ENCODE measurements at places on chromosomes 2 and 18.

DNA sequence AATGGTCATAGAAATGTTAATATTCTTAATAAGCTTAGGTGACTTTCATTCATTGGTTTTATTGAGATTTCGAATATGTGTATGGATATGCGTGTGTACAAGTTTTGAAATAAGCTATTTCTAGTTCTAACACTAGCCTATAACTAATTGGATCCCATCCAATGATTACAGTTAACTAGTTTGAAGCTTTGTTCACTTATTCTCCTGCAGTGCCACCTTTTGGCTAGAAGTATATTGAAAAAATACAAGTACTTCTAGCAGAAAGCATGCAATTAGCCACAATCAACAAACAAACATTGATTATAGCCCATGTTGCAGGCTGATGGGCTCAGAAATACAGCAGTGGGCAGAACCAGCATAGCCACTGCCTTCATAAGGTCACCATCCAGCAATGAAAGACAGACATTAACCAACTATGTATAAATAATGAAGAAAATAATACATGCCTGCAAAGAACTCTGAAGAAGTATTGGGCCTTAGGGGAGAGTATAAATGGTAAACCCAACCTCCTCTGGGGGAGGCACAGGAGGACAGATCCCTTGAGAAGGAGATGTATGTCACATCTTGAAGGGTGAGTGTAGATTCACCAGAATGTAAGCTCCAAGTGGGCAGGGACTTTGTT is 5.1 kb upstream of the PIEZO2 start:
- DNase-seq: no peak

GRCh38 chr2:143476336-143477087 is 347.3 kb downstream of the ARHGAP15 start:
- DNase-seq: no peak

- DNase-seq: no peak
These were observed 27.1 kb upstream of the PUM2 start for GRCh38 chr2:20377741-20378140.

DNA sequence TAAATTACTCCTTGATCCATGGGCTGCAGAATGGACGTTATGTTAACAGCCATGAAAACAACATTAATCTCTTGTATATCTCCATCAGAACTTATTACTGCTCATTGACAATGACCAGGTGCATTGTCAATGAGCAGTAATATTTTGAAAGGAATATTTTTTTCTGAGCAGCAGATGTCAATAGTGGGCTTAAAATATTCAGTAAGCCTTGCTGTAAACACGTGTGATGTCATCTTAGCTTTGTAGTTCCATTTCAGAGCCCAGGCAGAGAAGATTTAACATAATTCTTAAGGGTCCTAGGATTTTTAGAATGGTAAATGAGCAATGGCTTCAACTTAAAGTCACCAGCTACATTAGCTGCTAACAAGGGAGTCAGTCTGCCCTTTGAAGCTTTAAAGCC is 26.6 kb downstream of the CFAP210 start:
- DNase-seq: no peak

GRCh38 chr2:226031647-226032501 is 632.4 kb downstream of the NYAP2 start:
- DNase-seq: no peak

DNA sequence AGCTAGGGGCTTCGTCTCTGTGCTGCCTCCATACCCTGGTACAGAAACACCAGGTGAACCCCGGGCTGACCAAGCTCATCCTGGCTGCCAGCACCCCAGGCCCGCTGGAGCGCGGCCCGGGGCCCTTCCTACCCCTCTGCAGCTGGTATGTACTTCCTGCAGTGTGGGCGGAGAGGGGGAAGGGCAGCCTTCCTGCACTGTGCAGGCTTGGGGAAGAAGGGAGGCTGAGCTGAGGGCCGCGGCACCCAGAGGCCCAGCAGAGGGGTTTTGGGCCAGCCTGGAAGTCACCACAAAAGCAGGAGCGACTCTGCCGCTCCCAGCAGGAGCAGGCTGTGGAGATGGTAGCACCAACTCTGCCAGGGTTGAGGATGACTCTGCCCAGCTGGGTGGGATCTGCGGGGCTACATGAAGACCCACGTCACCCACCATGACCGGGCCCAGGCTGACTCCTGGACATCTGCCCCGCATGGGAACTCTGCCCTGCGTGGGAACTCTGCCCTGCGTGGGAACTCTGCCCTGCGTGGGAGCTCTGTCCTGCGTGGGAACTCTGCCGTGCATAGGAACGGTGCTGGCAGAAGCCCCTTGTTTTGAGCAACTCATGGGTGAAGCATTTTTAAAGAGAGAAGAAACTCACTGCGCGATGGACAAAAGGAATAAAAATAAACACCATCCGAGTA is 273.3 kb downstream of the NDUFA10 start:
- DNase-seq: no peak

DNA sequence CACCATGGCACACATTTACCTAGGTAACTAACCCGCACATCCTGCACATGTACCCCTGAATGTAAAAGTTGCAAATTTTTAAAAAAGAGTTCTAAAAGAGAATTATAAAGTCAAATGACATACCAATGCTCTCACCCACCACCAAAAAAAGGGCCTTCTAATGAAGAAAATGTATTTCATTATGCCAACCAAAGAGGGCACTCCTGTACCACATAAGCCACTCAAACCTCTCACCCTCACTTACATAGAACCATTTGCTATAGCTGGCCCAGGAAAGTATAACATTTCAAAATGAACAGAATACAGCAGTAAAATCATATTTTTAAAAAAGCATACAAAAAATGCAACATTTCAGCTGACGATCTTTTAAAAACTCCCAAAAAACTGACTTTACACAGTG is 241.5 kb upstream of the PKDCC start:
- no peak for DNase-seq

GRCh38 chr2:149058936-149059335 is 20.4 kb downstream of the LYPD6B start:
- no peak for DNase-seq

- no peak for DNase-seq
These were observed 19.4 kb downstream of the KLHL29 start for GRCh38 chr2:23404426-23404825.

- DNase-seq: no peak
These were observed 14.8 kb downstream of the SLC66A2 start for GRCh38 chr18:79936641-79937040.

DNA sequence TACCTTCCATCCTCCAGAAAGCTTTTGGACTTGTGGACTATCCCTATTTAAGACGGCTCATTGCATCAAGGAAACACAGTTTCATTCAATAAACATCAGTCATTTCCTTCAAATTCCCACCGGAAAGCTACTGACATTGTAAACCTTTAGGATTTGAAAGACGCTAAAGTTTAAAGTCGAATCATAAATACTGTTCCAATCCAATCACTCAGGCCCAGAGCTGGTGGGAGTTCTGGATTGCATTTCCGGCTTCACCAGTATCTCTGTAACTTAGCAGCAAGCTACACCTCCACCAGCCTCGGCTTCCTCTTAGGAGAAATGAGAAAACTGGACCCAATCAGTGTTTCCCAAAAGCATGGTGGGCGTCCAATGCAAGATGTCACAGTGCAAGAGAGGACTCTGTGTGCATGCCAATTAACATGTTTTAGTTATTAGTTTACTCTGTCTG is 1.6 kb downstream of the WDFY1 start:
- DNase-seq: no peak

DNA sequence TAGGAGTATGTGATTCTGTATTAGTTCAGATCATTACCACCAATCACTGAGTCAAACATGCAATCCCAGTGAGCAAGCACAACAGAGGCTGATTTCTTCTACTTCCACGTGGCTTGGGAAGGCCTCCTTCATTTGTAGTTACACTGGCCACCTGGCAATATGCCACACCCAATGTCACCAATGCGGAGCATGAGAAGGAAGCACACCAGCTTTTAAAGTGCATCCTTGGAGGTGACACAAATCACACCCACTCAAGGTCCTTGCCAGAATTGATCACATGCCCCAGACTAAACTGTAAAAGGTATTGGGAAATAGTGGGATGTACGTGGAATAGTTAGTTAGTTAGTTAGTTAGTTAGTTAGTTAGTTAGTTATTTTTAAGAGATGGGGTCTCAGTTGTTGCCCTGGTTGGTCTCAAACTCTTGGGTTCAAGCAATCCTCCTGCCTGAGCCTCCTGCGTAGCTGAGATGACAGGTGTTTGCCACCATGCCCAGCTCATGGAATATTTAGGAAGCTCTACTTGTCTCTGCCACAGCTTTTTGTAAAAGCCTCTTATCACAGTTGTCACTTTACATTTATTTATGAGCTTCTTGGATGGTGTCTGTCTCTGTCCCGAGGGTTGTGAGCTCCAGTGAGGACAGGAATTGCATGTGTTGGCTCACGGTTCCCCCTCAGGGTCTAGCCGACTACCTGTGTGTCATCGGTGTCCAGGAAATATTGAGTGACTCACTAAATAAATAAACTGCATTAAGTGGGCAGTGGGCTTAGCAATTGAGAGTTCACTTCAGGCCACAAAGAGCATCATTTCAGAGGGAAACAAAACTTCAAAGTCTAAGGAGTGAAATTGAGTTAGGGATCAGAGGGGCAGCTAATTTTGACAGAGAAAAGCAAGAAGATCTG is 28.1 kb upstream of the CAB39 start:
- DNase-seq: no peak

GRCh38 chr2:99084256-99084655 is 57.3 kb upstream of the C2orf15 start:
- no peak for DNase-seq

DNA sequence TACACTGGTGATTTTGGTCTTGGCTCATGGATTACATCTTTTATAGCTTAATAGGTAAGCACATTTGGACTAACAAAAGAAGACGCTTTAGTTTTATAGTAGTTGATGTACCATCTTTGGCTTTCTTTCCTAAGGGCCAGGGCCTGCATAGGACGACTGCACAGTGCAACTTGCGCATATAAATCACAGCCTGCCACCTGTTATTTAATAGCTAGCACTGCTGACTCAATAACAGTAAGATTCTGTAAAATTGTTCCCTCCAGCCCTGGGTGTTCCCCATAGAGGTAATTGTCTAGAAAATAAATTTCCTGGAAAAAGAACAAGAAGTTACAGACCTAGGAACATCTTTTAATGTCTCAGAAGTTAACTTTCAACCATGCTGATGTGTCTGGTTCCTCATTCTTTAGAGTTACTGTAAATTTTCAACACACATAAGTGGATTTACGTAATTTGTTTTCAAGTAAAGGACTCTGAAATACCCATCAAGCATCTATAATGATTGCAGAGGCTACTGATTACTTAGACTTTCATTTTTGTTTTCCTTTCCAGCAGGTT is 594.2 kb upstream of the NXPH2 start:
- DNase-seq: no peak

- DNase-seq: no peak
These were observed 28.3 kb downstream of the PKP4 start for GRCh38 chr2:158484892-158485556.

GRCh38 chr18:10051877-10052631 is 138.2 kb downstream of the VAPA start:
- no peak for DNase-seq

DNA sequence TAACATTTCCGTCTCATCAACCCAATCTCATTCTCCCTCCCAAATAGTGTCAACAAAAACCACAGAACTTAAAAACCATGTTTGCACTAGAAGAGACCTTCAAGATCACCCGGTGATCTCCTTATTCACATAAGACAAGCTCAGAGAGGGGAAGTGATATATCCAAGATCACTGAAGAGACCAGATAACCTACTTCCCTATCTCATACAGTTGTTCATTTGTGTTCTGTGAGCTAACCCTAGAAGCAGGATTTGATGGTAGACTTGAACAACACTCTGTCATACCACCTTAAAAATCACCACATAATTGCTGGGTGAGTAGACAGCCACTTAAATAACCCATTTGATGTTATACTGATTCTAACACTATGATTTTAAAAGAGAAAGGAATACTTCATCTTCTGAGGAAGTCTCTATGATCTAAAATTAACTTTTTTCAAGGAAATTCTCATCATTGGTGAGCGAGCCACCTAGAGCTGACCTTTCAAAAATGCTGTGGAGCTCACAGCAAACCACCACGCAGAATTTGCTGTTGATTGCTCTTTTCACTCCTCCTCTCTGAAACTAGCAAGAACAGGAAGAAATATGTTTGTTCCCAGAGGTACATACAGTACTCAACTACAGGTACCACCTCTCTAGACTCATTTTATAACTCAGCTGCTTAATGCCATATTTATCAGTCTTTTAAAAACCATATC is 15.1 kb downstream of the AAK1 start:
- no peak for DNase-seq

DNA sequence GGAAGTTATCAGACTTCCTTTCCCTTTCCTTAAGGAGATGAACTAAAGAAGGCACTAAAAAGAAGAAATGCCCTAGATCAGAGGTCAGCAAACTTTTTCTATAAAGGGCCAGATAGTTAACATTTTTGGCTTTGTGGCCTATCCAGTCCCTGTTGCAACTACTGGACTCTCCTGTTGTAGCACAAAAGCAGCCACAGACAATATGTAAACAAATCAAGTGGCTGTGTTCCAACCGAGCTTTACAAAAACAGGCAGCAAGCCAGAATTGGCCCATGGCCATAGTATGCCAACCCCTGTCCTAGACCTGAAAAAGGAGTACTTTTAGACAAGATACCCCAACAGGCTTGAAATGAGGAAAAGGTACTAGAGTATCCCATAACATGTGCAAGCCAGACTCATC is 10.9 kb downstream of the NHEJ1 start:
- DNase-seq: no peak

- no peak for DNase-seq
These were observed 29.1 kb downstream of the UXS1 start for GRCh38 chr2:106165029-106165428.

All from stimulated activated CD8-positive, alpha-beta memory T cell treated with anti-CD3 and anti-CD28 coated beads, Interleukin-7, amount 100 ng/mL, for 1 hour (primary cell).